ENCODE measurements at places on chromosomes 13 and 19. TPM values are rescaled to one million over a fixed set of nuclear protein-coding genes. Genes with fewer than 3 reads are reported as not detected.

Gene CNFN
- not detected for total RNA-seq

Gene NXNL1
- not detected for total RNA-seq

- peak; percentile 27 for DNase-seq
Observed at GRCh38 chr19:1935484-1936208, 5.3 kb upstream of the CSNK1G2 start.

DNA sequence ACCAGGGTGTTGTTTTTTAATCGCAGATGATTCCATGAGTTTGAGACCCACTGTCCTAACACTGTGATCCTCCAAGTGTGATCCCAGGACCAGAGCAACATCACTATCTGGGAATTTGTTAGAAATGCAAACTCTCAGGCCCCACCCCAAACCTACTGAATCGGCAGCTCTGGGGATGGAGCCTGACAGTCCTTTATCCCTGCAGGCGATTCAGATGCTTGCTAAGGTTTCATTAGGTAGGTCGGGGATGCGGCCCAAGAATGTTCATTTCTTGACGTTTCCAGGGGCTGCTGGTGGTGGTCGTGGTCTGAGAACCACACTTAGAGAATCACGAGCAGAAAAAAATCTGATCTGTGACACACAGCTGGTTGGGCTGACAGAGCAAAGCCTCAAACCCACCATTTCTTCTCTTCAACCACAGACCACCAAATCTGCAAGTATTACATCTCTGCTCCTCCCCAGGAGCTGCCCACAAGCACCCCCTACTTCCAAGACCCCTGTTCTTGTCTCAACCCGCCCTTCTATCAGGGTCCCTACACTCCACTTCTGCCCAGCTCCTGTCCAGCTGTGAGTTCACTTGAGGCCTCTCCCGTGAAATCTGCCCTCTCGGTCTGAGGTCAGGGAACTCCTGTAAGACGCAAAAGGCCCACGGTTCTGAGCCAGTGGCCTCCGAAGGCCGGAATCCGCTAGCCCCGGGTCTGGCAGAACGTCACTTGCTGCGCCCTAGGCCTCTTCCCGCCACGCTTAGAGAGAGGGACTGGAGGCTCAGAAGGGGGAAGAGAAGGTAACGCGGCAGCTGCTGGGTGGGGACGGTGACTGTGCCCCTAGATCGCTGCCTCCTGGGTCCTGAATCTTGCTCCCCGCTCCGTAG, 1.1 kb upstream of the FARP1 start:
- DNase-seq: no peak

- peak; percentile 4 for DNase-seq
Observed at GRCh38 chr13:24450530-24450929, 62.0 kb downstream of the PARP4 start.

DNA sequence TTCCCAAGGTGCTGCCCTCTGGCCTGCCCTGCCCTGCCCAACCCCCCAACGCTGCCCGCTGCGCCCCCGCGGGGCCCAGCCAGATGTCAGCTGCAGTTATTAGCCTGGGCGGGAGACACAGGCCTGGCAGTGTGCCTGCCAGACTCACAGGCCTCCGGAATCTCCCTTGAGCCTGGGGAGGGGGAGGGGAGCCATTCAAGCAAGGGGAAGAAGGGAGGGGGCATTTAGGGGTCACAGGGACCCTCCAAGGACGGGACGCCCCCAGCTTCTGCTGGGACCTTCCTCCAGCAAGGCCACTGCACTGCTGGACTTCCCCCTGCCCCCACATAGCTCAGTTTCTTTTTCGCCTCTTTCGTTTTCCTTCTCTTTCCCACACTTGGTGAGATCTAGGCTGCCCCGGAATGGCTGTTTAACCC, 2.6 kb upstream of the JUNB start:
- peak; percentile 85 for DNase-seq

Gene URAD
- not detected for total RNA-seq

GRCh38 chr19:555474-555808, 11.6 kb downstream of the GZMM start:
- no peak for DNase-seq

DNA sequence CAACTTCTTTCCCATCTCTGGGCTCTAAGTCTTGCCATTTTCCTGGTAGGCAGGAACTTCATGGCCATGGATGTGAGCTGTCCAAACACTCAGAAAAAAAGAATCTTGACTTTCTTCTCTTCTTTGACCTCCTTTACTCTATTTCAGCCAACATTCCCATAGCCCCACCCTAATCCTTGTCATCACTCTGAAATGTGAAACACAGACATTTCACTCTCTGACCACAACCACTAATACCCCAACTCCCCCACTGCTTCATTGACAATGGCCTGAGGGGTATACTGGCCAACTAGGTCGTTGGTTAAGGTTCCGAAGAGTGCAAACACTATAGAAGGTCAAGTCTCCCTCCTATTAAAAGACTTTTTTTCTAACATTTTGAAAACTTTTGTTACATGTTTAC, 4.7 kb upstream of the CYP2A13 start:
- no peak for DNase-seq

- peak; percentile 24 for DNase-seq
Observed at GRCh38 chr19:35533201-35533821, at the start of gene GAPDHS. Gene GAPDHS (plus strand): TSS chr19:35533456. CDS start chr19:35533528, 72 bp downstream.

DNA sequence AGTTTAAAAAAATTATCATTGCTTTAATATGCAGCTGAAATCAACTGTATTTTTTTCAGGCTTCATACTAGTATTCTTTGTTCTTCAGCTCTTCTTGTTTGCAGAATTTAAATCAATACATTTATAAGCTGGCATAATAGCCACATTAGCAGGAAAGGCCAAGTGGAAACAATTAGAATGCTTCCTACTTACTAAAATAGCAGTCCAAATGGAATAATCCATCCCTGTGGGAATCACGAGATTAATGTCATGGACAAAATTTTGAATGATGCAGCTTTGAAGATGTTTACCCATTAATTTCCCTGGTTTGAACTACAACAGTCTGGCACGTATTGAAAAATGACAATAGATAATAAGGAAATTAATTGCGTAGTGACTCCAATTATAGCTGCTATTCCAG, 2650.8 kb downstream of the PCDH9 start:
- no peak for DNase-seq

GRCh38 chr19:38658462-38659306, 11.2 kb downstream of the ACTN4 start:
- peak; percentile 99 for DNase-seq

DNA sequence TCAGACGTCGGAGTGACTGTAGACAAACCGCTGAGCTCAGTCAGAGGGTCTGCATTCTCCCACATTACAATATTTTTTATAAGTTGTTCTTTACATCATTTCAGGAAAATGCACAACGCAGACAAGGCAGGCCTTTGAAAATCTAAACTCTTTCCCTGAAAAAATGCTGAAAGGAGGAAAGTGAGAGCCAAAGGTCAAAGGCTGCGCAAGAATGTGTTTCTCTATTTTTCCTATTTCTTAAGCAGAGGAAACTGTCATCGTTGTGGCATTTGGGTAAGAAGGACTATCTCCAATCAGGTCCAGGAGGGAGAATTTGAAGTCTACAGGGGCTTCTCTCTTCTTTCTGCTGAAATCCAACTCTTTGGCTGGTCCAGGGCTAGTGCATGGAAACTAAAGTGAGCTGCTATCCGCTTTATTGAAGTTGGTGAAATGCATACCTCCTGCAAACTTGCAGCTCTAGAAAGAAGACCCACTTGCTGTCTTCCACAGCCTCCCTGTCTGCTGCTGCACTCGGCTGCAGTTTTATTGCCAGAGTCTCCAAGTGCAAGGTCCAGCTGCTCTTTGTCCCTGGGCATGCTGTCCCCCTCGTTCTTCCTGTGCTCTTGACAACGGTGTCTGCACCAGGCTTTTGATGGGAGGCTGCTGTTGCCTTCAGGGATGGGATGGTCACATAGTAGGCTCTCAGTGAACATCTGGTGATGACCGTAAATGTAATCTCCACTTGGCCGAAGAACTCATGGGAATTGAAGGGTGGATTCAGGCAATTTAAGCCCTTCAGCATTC, 31.2 kb downstream of the ZNF536 start:
- DNase-seq: no peak

DNA sequence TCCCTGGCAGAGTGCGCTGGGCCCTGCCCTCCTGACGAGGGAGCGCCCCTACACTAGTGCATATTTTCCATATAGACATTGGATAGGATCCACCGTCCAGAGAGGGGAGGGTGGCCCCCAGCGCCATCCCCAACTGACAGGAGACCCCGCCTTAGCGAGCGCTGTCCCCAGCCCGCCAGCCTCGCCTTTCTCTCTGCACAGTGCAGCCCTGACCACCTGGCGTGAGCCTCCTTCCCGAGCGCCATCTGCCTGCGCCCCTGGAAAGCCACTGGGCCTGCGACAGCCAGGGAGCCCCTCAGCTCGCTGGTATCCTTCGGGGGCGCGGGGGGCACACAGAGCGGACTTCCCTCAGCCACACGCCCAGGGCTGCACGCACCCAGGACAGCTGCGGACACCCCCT, 42.1 kb upstream of the ATP12A start:
- DNase-seq: no peak

DNA sequence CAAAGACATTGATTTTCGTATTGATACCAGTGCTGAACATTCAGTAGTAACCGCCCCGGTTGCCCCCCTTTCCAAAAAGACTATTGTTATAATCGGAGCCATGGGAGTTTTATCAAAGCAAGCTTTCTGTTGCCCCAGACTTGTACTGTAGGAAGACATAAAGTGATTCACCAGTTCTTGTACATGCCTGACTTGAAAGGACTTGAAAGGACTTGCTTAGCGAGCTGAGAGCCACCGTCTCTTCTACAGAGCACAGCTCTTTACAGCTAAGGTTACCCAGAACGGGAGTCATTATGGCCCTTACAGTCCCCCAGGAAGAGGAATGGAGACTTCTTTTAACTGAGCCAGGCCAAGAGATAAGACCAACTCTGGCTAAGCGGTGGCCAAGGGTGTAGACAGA, 5.1 kb downstream of the ZNF816 start:
- DNase-seq: no peak

Gene ZNF30
- 2.2 TPM for total RNA-seq

Gene COX7A1
- 8.4 TPM for total RNA-seq

GRCh38 chr19:51783372-51783771, 11.6 kb upstream of the FPR3 start:
- peak; percentile 46 for DNase-seq

DNA sequence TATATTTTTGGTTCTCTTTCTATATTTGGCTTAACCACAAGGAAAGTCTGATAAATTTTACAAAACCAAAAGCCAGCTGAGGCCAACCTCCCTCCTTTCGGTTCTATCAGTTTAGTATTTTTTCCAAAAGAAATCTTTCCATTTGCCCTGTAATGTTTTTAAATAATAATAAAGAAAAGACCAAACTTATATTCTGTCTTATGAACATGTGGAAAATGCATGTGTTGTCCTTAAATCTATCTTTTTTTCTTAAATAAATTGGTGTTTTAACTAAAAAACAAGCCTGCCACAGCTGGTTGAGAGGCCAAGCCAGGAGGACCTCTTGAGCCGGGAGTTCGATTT, 113.6 kb downstream of the SACS start:
- no peak for DNase-seq

- DNase-seq: no peak
Observed at GRCh38 chr13:30730526-30730925, 4.8 kb upstream of the ALOX5AP start.

Gene GPR12
- not detected for total RNA-seq

DNA sequence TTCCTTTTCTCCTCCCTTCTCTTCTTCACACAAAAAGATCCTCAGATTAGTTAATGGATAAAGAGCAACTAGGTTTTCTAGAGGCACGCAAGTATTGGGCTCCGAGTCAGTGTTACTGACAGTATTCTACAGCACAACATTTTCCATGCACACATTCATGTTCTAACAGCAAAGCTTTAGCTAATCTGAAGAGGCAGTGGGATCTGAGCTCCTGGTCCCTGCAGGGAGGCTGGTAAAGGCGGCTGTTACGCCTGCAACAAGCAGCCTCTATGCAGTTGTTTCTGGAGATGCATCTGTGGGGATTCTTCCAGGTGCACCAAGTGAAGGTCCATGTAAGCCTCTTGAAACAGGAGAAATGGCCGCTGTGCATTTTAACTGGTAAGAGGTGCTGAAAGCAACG, 143.8 kb downstream of the EFNB2 start:
- no peak for DNase-seq

DNA sequence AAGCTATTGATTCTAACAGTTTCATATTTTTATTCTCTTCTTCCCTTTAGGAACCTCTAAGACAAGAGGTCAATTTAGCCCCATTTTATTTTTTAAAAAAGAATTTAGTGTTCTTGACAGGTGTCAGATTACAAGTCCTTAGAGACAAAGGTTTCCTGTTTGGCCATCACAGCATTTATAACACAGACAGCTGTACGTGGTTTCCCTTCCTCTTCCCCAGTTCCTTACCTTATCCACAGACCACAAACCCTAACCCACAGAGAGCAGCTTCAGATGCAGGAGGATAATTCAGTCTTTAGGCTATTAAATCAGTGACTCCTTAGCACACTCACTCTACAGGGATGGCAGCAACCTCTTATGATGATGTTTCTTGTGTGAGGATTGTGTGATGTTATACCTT, 1210.1 kb downstream of the DIAPH3 start:
- no peak for DNase-seq

Gene ZFP30
- total RNA-seq: 14.0 TPM

GRCh38 chr19:43574424-43575155, 737 bp downstream of the XRCC1 start:
- DNase-seq: peak; percentile 60

Gene ATP4A
- not detected for total RNA-seq

DNA sequence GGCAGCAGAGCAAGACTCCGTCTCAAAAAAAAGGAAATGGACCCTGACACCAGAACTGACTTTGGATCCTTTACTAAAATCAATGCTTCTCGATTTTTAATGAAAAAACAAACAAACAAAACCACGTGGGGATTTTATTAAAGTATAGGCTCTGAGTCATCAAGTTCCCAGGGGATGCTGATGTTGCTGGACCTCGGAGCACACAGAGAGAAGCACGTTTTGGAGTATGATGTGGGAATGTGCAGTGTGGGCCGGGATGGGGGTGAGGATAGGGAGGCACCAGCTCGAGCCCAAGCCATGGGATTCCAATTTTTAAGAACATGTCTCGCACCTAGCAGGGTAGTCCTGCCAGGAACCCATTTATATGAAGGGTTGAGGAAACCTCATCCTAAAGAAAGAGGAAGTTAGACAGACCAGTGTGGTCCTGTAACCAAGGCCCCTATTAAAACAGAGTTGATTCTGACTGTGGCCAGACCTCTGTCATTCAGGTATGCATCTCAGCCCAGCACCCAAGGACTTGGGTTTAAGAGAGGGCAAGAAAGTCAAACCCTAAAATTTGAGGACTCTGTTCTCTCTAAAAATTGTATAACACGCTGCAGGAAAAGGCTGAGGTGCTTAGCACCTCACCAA, 6.4 kb downstream of the FLT1 start:
- peak; percentile 29 for DNase-seq

Gene ZNF555
- total RNA-seq: 7.3 TPM

DNA sequence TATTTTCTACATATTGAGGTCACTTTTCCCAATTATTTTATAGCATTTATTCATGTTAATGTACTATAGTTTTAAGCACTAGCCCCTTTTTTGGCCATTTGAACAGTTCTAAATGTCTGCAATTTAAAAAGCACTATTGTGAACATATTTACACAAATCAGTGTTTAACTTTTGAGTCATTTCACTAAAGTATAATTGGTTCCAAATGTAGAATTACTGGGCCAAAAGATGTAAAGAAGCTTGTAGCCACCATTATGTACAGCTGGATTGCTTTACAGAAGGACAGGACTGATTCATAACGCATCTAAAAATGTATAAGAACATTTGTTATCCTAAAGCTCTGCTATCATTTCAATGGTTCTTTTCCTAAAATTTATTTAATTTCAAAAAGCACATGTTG, 16.6 kb upstream of the ATP12A start:
- no peak for DNase-seq

GRCh38 chr13:73765651-73766384, 368.4 kb downstream of the KLF12 start:
- peak; percentile 20 for DNase-seq

Measured in GM23248 (cell line).